A549 treated with DMSO at 1 μM for 4 hours (cell line): ENCODE measurements at places on chromosomes 12 and 14. TPM values are rescaled to one million over a fixed set of nuclear protein-coding genes. Genes with fewer than 3 reads are reported as not detected.

Gene ATXN7L3B
- 15.4 to 19.4 TPM (median 18.5 TPM) in 5 replicates for total RNA-seq

Gene NTF3
- total RNA-seq: not detected in 5 replicates

Gene KIF21A
- 18.7 to 25.3 TPM (median 24.0 TPM) in 5 replicates for total RNA-seq

Gene SLC35E3
- 11.3 to 18.2 TPM (median 16.4 TPM) in 5 replicates for total RNA-seq

Gene TAS2R13
- total RNA-seq: not detected in 5 replicates

Gene TSHR
- total RNA-seq: not detected in 5 replicates

Gene TAS2R31
- total RNA-seq: 0.09 to 0.22 TPM (median 0.16 TPM) in 4 of 5 replicates, not detected in the other

Gene EMP1
- total RNA-seq: 75.2 to 115 TPM (median 84.5 TPM) in 5 replicates

Gene TAS2R50
- 0.09 TPM in 1 of 5 replicates, not detected in the others for total RNA-seq

Gene CCDC63
- total RNA-seq: 0.09 TPM in 1 of 5 replicates, not detected in the others

Gene COCH
- total RNA-seq: 22.5 to 27.7 TPM (median 26.0 TPM) in 5 replicates

Gene EIF5
- 221 to 305 TPM (median 281 TPM) in 5 replicates for total RNA-seq

Gene PTPRR
- total RNA-seq: 0.08 to 0.32 TPM (median 0.24 TPM) in 5 replicates

Gene HELB
- 1.4 to 2.1 TPM (median 1.8 TPM) in 5 replicates for total RNA-seq

Gene AQP6
- total RNA-seq: 0.02 to 0.05 TPM in 2 of 5 replicates, not detected in the others

Gene REP15
- total RNA-seq: 0.22 to 0.78 TPM (median 0.49 TPM) in 5 replicates

Gene CAPZA3
- not detected in 5 replicates for total RNA-seq

Gene SLC39A9
- total RNA-seq: 44.5 to 49.5 TPM (median 45.8 TPM) in 5 replicates

Gene HOXC5
- 0.36 to 1.1 TPM (median 0.60 TPM) in 5 replicates for total RNA-seq

Gene GPX2
- total RNA-seq: 182 to 299 TPM (median 204 TPM) in 5 replicates

Gene HOTAIR
- 0.05 to 0.26 TPM (median 0.13 TPM) in 4 of 5 replicates, not detected in the other for total RNA-seq

Gene WBP11
- total RNA-seq: 48.2 to 55.8 TPM (median 52.0 TPM) in 5 replicates

Gene FGF6
- total RNA-seq: not detected in 5 replicates

Gene RACGAP1
- total RNA-seq: 77.7 to 89.1 TPM (median 85.5 TPM) in 5 replicates

Gene NR1H4
- 0.08 to 0.10 TPM (median 0.08 TPM) in 3 of 5 replicates, not detected in the others for total RNA-seq
